ENCODE measurements at places on chromosomes 12 and 14.

GRCh38 chr12:104551313-104551931 is 94.7 kb downstream of the CHST11 start:
- no peak overlapping the region for H3K27ac ChIP-seq
- DNase-seq = no peak
- no peak overlapping the region for H3K4me3 ChIP-seq
- no peaks in the 10 kb centered on the region for H3K36me3 ChIP-seq

DNA sequence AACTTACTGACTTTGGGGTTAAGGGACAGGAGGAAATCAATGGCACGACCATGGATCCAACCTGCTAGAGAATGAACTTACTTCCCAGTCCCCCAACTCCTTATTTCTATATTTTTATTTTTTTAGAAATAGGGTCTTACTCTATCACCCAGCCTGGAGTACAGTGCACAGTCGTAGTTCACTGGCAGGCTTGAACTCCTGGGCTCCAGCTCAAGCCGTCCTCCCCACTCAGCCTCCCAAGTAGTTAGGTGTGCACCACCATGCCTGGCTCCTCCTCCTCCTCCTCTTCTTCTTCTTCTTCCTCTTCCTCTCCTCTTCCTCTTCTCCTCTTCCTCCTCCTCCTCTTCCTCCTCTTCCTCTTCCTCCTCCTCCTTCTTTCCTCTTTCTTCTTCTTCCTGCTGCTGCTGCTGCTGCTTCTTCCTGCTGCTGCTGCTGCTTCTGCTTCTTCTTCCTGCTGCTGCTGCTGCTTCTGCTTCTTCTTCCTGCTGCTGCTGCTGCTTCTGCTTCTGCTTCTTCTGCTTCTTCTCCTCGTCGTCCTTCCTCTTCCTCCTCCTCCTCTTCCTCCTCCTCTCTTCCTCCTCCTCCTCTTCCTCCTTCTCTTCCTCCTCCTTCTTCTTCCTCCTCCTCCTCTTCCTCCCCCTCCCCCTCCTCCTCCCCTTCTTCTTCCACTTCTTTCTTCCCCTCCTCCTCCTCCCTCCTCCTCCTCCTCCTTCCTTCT is 390.1 kb upstream of the RGS6 start:
- H3K36me3 ChIP-seq = no peaks in the 10 kb centered on the region
- H3K4me1 ChIP-seq = no peaks in the 10 kb centered on the region
- H3K27me3 ChIP-seq = no peaks in the 10 kb centered on the region
- DNase-seq = no peak
- no peak overlapping the region for H3K4me3 ChIP-seq

GRCh38 chr14:91749868-91750267 is 18.0 kb upstream of the CATSPERB start:
- no peak overlapping the region for H3K4me3 ChIP-seq
- H3K27me3 ChIP-seq = no peaks in the 10 kb centered on the region
- no peaks in the 10 kb centered on the region for H3K36me3 ChIP-seq

DNA sequence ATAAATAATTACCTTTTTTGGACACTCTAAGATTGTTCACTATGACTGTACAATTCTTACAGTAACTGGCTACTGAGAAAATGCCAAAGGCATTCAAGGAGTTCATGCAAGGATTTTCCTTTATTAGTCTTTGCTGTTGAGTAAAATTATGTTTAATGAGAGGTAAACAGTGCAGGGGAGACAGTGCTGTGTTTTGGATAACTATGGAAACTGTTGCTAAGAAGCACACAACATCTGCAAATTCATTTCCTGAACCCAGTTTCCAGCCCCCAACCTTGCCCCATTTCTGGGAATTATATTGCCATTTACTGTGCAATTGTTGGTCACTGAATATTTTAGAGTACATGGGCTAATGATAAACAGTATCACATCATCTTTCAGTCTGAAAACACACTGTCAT is 1005.8 kb downstream of the TRHDE start:
- H3K4me1 ChIP-seq = no peaks in the 10 kb centered on the region
- no peak overlapping the region for H3K27ac ChIP-seq
- no peak overlapping the region for H3K4me3 ChIP-seq
- H3K36me3 ChIP-seq = no peaks in the 10 kb centered on the region
- no peaks in the 10 kb centered on the region for H3K27me3 ChIP-seq

DNA sequence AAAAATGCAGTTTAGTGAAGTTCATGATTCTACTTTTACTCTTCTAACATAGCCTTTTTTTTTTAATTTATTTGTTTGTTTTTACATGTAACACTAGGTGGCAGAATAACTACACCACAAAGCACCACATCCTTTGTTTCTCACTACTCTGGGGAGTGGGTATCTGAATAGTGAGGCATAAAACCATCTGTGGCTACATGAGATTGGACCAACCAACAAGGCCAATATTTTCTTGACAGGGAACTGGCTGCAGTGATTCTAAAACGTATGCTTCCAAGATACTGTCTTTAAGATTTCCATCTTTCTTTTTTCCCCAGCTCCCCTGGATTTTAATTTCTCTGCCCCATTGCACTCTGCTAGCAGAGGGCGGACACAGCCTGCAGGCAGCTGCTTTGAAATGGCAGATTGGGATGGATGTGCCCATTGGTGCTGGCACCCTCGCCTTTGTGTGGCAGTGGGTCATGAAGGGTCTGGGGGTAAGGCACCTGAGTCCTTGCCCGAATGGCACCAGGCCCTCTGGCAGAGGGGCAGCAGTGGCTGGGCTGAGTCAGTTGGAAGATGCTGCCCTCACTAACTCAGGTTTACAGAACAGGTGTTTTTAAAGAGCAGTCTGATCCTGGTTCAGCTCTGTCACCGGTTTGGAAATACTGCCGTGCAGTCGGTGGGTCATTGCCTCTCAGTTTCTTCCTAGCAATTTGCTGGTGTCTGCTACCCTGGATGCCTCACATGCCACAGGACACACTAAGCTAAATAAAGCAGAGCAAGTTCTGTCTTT is 429.1 kb downstream of the RAD51B start:
- DNase-seq = no peak
- no peaks in the 10 kb centered on the region for H3K36me3 ChIP-seq
- H3K4me1 ChIP-seq = peaks cover 55% of the 10 kb centered on the region
- H3K27ac ChIP-seq = no peak overlapping the region
- no peak overlapping the region for H3K4me3 ChIP-seq

- DNase-seq = no peak
- H3K4me3 ChIP-seq = no peak overlapping the region
- H3K27ac ChIP-seq = no peak overlapping the region
- H3K36me3 ChIP-seq = no peaks in the 10 kb centered on the region
Observed at GRCh38 chr14:56603648-56604047, 24.1 kb downstream of the TMEM260 start.

GRCh38 chr12:123705935-123706334 is 6.2 kb upstream of the ATP6V0A2 start:
- no peak for DNase-seq
- H3K27me3 ChIP-seq = no peaks in the 10 kb centered on the region
- H3K4me1 ChIP-seq = no peaks in the 10 kb centered on the region
- no peak overlapping the region for H3K4me3 ChIP-seq
- no peaks in the 10 kb centered on the region for H3K36me3 ChIP-seq

DNA sequence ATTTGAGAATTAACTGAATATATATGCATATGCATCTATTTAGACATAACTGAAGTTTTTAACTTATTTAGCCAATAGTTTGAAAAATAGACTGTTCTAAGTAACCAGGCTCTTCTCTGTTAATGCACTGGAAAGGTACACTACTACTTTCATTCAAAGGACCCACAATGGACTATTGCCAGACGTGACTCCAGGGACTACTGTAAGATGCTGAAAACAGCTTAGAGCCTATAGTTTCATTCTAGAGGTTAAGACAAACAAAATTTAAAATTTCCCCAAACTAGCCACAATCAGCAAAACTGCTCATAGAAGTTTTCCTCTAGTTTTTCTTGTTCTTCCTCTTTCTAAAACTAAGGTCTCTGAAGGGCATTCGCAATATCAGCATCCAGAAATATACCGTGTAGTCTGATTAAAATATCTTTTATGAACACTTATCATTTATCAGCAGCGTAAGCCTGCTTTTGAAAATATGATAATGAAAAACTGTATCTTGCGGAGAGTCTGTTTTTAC is 10.4 kb downstream of the APPL2 start:
- H3K4me1 ChIP-seq = peaks cover 5% of the 10 kb centered on the region
- no peak for DNase-seq
- no peaks in the 10 kb centered on the region for H3K27me3 ChIP-seq
- no peak overlapping the region for H3K4me3 ChIP-seq
- H3K27ac ChIP-seq = no peak overlapping the region

DNA sequence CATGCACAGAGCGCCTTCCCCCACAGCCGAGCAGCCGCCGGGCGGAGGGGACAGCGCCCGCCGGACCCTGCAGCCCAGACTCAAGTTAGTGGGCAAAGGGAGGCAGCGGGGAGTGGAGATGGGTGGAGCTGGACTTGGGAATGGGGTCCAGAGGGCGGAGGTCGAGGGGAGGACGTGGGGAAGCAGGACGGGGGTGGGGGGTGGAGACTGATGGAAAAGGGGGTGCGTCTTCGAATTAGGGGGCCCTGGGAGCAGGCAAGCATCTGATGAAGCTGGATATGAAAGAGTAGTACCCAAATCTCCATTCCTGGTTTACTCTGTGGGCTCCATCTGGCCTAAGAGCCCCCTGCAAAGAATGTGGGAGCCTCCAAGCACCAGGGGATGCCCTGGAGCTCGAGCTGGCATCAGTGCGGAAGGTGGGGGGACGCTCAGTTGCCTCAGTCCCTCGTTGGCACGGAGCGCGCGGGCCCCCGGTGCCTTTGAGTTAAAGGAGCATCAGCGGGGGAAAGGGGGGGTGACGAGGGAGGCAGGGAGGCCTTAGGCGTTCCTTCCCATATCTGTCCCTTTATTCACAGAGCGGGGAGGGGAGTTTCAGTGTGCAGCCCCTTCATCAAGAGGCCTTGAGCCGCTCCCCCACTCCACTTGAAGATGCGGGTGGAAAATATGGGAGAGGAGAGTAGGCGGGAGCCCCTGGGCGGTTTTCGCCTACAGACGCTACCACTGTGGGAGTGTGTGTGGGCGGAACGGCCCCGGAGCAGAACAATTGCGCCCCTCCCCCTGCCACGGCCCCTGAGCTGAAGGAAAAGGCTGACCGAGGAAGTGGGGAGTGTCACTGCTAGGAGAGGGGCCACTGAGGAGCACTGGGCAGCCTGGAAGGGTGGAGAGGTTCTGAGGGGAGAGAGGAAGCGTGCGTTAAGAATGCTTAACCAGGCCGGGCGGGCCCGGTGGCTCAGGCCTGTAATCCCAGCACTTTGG is 644 bp downstream of the NAB2 start:
- H3K4me3 ChIP-seq = peak overlapping the region; percentile 94
- H3K27me3 ChIP-seq = no peaks in the 10 kb centered on the region
- H3K4me1 ChIP-seq = peaks cover 43% of the 10 kb centered on the region
- H3K36me3 ChIP-seq = peaks cover 10% of the 10 kb centered on the region
- peak overlapping the region; percentile 72 for H3K27ac ChIP-seq
- DNase-seq = no peak

GRCh38 chr14:76756371-76756750 is 4.9 kb upstream of the VASH1 start:
- H3K4me3 ChIP-seq = no peak overlapping the region
- DNase-seq = no peak
- peaks cover 26% of the 10 kb centered on the region for H3K27me3 ChIP-seq
- no peak overlapping the region for H3K27ac ChIP-seq
- H3K4me1 ChIP-seq = no peaks in the 10 kb centered on the region
- no peaks in the 10 kb centered on the region for H3K36me3 ChIP-seq

- H3K27ac ChIP-seq = no peak overlapping the region
- H3K4me1 ChIP-seq = no peaks in the 10 kb centered on the region
- no peak for DNase-seq
- no peaks in the 10 kb centered on the region for H3K36me3 ChIP-seq
Observed at GRCh38 chr14:83826838-83827237, 1703.1 kb upstream of the FLRT2 start.

- H3K27me3 ChIP-seq = peaks cover 9% of the 10 kb centered on the region
- H3K36me3 ChIP-seq = no peaks in the 10 kb centered on the region
- no peaks in the 10 kb centered on the region for H3K4me1 ChIP-seq
- no peak overlapping the region for H3K4me3 ChIP-seq
- no peak overlapping the region for H3K27ac ChIP-seq
Observed at GRCh38 chr12:13546231-13546630, 349.7 kb downstream of the EMP1 start.

DNA sequence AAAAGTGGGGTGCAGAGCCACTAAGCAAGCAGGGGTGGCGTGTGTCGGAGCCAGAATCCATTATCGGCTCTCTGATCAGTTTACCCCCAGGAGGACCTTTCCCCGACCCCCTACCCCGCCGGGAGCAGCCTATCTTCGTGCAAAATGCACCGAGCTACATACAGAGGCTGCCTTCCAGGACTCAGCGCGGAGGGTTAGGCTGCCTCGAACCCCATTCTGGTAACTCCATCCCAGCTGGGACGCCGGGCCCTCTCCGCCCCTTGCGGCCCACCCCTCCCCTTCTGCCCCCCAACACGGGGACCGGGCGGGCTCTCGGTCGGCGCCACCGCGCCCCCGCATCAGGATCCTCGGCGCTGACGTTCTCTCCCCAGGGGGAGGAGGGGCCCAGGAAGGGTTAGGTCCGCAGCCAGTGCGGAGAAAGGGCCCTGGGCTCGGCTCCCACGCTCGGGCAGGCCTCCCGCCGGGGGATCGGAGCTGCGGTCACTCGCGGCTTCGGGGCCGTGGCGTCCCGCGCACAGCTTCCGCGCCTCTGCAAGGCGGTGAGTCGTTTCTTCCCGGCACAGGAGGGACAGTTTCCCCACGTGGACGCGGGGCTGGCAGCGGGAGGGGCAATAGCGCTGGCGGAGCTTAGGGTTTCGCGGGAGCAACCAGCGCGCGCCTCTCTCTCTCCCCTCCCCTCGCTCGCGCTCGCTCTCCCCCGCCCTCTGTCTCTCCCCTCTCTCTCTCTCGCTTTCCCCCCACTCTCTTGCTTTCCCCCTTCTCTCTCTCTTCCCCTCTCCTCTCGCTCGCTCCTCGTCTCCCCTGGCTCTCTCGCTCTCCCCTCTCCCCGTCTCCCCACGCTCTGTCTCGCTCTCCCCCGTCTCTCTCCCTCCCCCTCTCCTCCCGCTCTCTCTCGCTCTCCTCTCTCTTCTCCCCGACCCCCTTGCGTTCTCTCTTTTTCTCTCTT is 12.5 kb upstream of the MAP3K9 start:
- DNase-seq = no peak
- no peaks in the 10 kb centered on the region for H3K27me3 ChIP-seq
- H3K36me3 ChIP-seq = no peaks in the 10 kb centered on the region

GRCh38 chr14:88289234-88289633 is 33.8 kb downstream of the KCNK10 start:
- no peaks in the 10 kb centered on the region for H3K27me3 ChIP-seq
- H3K4me1 ChIP-seq = peaks cover 36% of the 10 kb centered on the region
- peak overlapping the region; percentile 83 for H3K27ac ChIP-seq
- DNase-seq = peak; percentile 90

Data from keratinocyte (primary cell).